ENCODE measurements at places on chromosomes 13 and 19.

DNA sequence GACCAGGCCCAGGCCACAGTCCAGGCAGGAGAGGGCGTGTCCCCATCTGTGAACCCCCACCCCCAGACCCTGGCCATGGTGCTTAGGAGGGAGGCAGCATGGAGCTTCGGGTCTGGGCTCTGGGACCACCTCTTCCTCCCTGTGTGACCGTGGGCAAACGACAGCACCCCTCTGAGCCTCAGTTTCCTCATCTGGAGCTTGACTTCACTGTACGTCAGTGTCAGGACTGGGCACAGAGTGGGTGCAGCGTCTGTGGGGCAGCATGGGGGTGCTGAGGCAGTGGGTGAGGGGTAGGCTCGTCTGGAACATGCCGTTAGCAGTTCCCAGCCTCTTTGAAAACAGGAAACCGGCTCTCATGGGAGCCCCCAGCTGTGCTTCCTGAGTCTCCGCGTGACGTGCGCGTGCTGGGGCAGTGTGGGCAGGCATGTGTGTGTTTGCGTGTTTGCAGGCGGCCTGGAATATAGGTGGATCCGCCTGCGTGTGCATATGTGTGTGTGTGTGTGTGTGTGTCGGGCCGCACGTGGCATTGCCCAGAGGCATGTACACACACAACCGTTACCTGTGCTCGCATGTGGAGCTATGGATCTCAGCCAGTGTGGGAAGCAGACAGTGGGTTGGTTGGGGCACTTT lies 15.8 kb downstream of the ARRDC2 start:
- no peak for DNase-seq

GRCh38 chr13:60312851-60313505 lies 84.0 kb upstream of the TDRD3 start:
- DNase-seq = no peak

DNA sequence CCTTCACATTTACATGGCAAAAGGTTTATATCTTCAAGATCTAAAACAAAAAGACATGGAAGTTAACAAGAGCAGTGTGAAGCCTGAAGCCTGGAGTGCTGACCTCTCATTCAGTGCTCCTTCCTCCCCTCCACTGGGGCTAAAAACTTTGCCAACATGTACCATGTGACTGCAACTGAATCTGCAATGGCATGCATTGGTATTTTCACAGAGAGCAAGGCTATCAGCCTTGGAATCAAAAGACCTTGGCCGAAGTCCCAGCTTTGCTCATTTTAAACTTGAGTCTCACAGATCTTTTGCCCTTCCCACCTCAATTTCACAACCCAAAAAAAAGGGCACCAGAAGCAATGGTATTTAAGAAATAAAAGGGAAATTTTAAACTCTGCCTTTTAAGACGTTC lies 325.1 kb downstream of the DCT start:
- no peak for DNase-seq

DNA sequence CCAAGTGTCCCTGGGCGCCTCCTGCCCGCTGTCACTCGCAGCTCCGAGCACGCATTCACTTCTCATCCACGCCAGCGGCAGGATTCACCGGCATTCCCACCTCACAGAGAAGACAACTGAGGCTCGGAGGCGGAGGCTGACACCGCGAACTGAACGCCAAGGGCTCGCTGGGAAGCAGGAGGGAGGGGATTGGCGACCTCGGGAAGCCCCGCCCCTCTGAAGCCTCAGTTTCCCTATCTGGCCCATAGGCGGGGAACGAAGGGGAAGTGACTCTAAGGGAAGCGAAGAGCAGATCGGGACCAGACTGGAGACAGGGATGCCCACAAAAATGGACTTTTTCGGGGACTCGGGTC lies 256 bp downstream of the MICOS13 start:
- no peak for DNase-seq

GRCh38 chr19:18785179-18786124 lies 5.7 kb downstream of the COMP start:
- peak; percentile 91 for DNase-seq

- DNase-seq = no peak
These were observed 91.5 kb upstream of the ATXN8OS start for GRCh38 chr13:70016116-70016515.

GRCh38 chr19:17806945-17807344 lies 12.0 kb downstream of the B3GNT3 start:
- no peak for DNase-seq

DNA sequence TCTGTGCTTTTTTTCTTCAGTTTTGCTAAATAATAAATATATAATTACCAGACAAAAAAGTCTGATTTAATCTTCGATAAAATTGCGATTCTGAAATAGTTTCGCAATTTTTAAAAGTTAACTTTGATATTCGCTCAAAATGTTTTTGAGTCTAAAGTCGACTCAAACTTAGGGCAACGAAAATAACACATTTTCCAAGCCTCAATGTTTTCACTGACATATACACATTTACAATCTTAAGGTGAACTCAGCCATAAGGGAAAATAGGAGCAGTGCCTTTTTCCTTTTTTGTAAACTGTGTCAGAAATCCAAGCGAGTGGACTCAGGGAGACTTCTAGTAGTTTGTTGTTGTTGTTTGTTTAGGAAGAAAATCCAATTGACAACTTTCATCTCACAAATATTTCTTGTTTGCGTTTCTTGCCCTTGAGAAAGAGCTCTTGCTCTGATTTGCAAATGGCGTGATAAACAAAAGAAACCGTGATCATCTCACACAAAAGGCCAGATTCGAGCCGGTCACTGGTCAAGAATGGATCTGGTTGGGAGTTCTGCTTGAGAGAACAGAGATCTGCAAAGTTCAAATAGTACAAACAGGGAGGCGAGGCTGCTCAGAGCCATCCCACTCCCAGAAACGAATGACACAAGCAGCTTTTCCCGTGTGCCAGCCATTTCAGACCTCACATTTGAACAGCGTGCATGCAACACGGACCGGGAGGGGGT lies 2.1 kb downstream of the SOX21 start:
- no peak for DNase-seq

DNA sequence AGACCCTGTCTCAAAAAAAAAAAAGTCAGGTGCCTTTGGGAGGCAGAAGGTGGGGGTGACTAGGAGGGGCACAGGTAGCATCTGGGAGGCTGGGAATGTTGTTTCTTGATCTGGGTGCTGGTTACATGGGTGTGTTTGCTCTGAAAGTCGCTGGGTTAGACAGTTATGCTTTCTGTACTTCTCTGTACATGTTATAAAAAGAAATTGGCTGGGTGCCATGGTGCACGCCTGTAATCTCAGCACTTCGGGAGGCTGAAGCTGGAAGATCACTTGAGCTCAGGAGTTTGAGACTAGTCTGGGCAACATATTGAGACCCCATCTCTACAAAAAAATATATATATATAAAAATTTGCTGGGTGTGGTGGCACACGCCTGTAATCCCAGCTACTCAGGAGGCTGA lies 15.1 kb downstream of the NOSIP start:
- no peak for DNase-seq

- DNase-seq = no peak
These were observed 248.1 kb downstream of the EFNB2 start for GRCh38 chr13:106287351-106287750.
